ENCODE measurements at places on chromosomes 13 and 19.

DNA sequence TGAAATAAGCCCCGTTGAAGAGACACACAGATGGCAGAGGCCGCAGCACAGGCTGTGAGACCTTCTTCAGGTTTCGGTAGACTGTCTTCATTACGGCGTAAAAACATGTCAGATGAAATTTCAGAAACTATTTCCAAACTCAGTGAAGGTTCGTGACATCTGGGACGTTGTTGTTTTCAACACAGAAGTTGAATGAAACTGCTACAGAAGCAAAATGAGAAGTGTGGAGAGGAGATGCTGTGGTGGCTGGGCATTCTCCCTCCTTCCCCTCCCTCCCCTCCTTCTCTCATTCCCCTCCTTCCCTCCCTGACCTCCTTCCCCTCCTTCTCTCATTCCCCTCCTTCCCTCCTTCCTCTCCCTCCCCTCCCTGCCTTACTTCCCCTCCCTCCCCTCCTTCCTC, 113.6 kb downstream of the ATP11A start:
- peaks cover 21% of the 10 kb centered on the region for H3K36me3 ChIP-seq
- H3K4me1 ChIP-seq, result no peaks in the 10 kb centered on the region
- ATAC-seq, result no peak
- H3K4me3 ChIP-seq, result no peak overlapping the region
- no peaks in the 10 kb centered on the region for H3K27me3 ChIP-seq

GRCh38 chr13:77207943-77208342, 119.0 kb downstream of the MYCBP2 start:
- no peak overlapping the region for H3K4me3 ChIP-seq
- no peaks in the 10 kb centered on the region for H3K27me3 ChIP-seq
- no peak for ATAC-seq
- H3K27ac ChIP-seq, result no peak overlapping the region

DNA sequence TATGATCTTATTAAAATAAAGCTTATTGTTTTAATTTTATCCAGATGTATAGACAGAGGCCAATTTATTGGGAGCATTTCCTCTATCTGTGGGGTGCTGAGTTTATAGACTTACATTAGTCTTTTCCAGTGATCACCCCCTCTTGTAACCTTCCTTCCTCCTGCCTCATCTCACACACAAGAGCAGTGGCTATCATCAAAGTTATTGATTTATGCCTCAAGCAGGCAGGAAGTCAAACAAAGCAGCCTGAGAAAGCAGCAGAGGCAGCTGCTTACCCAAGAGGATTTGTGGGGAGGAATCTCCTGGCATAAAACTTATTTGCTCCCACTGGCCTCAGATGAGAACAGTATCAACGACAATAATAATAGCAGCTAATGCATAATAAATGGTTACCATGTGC, 26.3 kb upstream of the DCLK1 start:
- H3K4me1 ChIP-seq, result peaks cover 8% of the 10 kb centered on the region
- H3K27ac ChIP-seq, result no peak overlapping the region
- H3K36me3 ChIP-seq, result no peaks in the 10 kb centered on the region
- H3K4me3 ChIP-seq, result no peak overlapping the region
- H3K27me3 ChIP-seq, result peaks cover 8% of the 10 kb centered on the region

- peak overlapping the region; percentile 100 for H3K27ac ChIP-seq
- peak overlapping the region; percentile 78 for H3K4me3 ChIP-seq
- H3K4me1 ChIP-seq, result no peaks in the 10 kb centered on the region
These were observed 6.4 kb upstream of the TPM4 start for GRCh38 chr19:16069813-16070365.

GRCh38 chr13:27280009-27280656, 9.5 kb downstream of the RASL11A start:
- ATAC-seq, result no peak
- no peak overlapping the region for H3K4me3 ChIP-seq
- H3K4me1 ChIP-seq, result no peaks in the 10 kb centered on the region
- no peak overlapping the region for H3K27ac ChIP-seq
- no peaks in the 10 kb centered on the region for H3K27me3 ChIP-seq
- no peaks in the 10 kb centered on the region for H3K36me3 ChIP-seq

DNA sequence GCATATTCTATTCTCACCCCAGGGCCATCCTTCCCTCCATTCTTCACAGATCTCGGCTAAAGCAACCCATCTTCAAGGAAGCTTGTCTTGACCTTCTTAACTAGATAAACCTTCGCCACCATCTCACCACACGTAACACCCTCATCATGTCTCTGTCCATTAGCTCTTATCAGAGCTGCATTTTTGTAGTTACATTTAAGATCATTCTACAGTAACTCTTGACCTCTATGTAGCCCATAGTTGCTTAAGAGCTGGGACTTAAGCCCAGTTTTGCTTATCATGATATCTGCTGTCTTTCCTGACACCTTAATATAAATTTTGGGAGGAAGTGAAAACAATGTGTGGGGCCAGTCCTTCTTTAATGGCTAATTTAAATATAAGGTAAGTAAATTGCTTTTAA, 345.1 kb downstream of the MTUS2 start:
- no peaks in the 10 kb centered on the region for H3K27me3 ChIP-seq
- no peak overlapping the region for H3K27ac ChIP-seq
- ATAC-seq, result no peak
- no peak overlapping the region for H3K4me3 ChIP-seq
- H3K36me3 ChIP-seq, result no peaks in the 10 kb centered on the region

- ATAC-seq, result no peak
- no peak overlapping the region for H3K4me3 ChIP-seq
- no peaks in the 10 kb centered on the region for H3K4me1 ChIP-seq
- no peaks in the 10 kb centered on the region for H3K36me3 ChIP-seq
- H3K27ac ChIP-seq, result no peak overlapping the region
- no peaks in the 10 kb centered on the region for H3K27me3 ChIP-seq
These were observed 1575.1 kb upstream of the SLC10A2 start for GRCh38 chr13:104641309-104641708.
